AG08396 (cell line): ENCODE measurements at places on chromosomes 2 and 18.

DNA sequence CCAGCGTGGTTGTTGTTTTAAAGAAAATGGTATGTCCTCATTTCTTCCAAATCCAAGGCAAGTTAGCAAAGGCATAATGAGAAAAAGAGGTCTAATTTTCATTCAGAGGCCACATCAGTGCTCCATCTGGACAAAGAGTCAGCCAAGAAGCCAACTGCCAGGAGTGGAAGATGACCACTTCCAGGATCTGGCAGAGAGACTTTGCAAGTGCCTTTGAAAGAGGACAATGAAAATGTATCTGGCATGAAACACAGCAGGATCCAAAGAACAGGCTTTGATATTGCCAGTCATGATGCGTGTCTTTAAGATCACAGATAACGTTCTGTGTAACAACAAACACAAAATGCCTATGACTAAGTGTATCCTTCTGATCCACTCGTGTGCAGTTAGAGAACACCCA is 82.8 kb downstream of the AFF3 start:
- no peak for DNase-seq

GRCh38 chr18:34562252-34562870 is 147.7 kb upstream of the DTNA start:
- no peak for DNase-seq

DNA sequence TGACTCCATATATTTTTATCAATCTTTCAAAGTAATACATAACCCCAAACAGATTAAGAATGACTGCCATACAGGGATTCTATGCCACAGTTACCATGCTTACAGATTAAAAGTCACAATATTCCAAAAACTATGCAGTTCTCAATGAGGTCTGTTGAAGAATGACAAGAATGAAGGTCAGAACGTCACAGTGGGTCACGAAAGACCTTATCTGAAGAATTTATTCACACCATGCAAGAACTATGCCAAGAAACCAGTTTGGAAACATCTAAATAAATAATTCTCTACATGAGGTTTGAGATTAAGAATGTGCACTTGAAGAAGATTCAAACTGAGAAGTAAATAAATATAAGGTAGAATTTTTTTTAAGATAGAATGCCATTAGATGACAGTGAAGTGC is 253.3 kb downstream of the EXOC6B start:
- DNase-seq, result peak; percentile 11

DNA sequence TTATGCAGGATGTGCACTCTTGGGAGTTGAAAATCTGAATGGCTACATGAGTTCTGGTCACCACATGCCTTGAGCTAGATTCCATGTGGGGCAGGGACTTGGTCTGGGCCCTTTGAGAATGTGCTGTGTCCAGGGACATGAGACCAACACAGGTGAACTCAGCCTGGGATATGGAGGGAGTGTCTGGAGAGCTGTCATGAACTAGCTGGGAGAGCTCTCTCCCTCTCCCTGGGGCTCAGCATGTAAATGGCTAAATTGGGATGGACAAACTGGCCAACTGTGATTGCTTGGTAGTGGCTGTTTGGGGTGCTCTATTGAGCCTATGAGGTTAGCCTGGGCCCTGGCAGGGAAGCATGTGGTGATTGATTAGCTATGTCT is 105.1 kb upstream of the HS6ST1 start:
- no peak for DNase-seq

- no peak for DNase-seq
Observed at GRCh38 chr2:11375025-11375688, 30.7 kb upstream of the ROCK2 start.

GRCh38 chr18:41378598-41378997 is 576.4 kb upstream of the PIK3C3 start:
- DNase-seq, result no peak

DNA sequence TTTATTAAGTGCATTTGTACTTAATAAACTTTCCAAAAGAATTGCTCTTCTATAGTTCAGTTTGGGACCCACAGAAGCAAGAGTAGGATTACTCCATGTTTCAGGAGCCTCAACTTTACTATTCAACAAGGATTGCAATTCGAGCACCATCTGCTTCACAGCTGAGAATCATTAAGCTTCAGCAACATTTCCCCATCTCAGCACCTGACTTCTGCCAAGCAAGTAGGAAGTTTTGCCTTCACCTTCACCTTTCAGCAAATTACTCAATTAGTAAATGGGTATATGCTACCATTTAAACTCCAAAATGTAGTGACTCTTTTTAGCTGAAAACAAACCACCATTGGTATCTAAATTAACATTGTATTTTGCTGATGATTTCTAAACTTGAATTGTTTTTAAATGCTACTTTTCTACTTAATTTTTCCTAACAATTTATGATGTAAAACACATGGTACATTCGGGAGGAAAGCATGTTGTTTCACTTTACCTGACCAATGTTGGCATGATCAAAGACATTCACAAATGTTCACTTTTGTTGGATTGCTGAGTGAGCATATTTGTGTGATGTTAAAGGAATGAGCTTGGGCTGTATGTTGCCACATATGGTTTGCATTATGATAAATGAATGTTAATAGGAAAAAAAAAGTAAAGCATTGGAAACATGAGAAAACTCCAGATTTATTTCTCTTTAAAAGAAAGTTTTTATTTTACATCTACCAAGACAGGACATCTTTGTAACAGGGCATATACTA is 159.2 kb downstream of the GULP1 start:
- no peak for DNase-seq

DNA sequence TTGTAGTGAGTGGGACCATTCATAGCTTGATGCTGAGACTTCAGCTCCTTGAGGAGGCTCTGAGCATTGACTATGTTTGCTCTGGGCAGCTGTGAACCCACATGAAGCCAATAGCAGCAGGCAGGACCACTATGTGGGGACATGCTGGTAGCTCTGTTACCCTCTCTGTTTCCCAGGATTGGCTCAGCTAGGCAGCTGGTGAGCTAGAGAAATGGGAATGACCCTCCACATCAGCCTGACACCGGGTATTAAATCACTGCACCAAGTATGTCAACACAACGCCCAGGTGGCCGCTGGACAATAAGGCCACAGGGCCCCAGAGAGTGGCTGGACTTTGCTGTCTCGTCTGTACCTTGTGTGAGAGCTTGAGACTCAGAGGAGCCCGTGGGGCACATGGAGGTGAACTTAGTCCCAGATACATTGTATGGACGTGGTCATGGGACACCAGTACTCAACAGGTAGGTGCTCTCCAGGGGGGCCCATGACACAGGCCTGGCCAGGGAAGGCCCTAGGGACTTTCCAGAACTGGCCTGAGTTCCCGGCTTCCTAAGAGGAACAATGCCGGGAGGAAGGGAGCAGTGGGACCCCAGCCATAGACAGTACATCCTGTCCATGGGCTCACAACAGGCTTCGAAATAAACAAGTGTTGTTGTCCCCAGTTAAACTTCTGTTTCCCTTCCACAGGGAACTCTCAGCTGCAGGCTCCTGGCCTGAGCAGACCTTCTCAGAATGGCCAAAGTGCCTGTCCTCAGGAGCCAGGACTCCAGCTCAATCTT is 35.2 kb downstream of the HS1BP3 start:
- DNase-seq, result no peak

DNA sequence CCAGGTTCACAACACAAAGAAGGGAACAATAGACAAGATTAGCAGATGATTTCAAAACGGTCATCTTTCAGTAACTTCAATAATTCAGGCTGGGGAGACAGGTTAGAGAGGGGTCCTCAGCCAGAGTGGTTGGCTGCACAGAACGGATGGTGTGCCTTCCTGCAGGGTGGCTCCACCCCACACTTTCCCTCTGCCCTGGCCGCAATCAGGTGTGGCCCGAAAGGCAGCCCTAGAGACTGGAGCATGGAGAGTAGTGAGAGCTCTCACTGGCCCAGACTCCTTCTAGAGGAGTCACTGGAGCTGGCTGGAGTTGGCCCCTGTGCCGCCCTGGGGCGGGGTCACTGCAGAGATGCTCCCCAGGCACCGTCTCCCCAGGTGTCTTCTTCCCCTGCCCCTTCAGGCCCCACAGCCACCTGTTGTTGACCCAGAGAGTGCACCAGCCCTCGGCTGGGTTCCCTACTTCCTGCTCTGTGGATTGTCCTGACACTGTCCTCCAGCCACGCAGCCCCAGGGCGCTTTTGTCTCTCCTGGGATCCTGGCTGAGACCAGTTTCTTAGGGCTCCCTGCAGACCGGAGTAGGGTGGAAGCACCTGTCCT is 126.8 kb downstream of the PXDN start:
- DNase-seq, result no peak

DNA sequence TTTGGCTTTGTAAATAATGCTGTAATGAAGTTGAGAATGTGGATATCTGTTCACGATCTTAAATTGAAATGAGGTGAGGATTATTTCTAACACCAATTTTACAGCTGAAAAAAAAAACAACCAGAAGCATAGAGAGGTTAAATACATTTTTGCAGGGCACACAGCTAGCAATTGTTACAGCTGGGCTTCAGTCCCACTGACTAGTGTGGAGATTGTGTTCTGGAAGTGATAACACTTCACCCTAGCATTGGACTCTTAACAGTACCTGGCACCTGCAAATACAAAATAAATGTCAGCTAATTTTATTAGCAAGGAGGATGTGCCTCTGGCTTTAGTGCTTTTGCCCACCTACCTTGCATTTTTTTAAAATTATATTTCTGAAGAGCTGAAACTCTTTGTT is 28.8 kb downstream of the CAVIN2 start:
- DNase-seq, result no peak

- no peak for DNase-seq
Observed at GRCh38 chr18:43648002-43648401, 370.7 kb upstream of the SYT4 start.

GRCh38 chr2:166661824-166662223 is 167.8 kb upstream of the SCN7A start:
- no peak for DNase-seq

DNA sequence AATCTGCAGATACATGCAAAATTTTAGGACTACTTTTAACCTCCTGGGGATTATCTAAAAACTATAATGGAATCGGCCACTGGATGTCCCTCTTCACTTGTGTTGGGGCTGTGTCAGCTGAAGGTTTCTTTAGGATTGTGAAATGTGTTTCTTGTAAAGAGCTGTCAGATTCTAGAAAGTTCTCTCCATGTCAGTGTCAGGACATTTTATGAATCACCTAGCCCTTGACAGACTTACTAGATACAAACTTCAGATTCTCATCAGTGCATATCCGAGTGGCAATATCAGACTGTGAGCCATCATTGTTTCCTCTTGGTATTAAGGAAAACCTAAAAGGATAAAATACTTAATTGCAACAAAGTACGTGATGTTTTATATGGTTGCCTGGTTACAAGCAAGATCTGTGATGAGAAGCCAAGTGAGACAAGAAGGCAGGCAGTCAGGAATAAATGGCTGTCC is 107.3 kb downstream of the CPS1 start:
- DNase-seq, result peak; percentile 11

DNA sequence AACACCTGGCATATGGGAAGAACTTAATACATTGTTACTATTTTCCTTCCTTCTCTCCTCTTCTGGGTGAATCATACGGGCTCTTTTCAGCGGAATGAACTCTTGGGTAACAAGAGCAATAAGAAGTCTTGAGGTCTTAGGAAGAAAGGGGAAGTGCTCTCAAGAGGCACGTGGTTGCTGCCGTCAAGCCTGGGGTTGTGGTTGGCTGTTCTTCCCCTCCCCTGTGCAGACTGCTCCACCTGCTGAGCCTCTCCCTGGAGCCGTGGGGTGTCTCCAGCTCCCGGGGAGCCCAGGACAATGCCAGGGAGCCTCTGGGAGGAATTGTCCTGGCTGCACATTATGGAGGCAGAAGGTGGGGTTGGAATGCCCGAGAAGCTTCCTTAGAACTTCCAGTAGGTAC is 19.4 kb downstream of the TOGARAM2 start:
- no peak for DNase-seq

GRCh38 chr2:133711201-133711600 is 142.9 kb upstream of the NCKAP5 start:
- no peak for DNase-seq

GRCh38 chr2:100862081-100862480 is 42.1 kb downstream of the NPAS2 start:
- DNase-seq, result no peak

DNA sequence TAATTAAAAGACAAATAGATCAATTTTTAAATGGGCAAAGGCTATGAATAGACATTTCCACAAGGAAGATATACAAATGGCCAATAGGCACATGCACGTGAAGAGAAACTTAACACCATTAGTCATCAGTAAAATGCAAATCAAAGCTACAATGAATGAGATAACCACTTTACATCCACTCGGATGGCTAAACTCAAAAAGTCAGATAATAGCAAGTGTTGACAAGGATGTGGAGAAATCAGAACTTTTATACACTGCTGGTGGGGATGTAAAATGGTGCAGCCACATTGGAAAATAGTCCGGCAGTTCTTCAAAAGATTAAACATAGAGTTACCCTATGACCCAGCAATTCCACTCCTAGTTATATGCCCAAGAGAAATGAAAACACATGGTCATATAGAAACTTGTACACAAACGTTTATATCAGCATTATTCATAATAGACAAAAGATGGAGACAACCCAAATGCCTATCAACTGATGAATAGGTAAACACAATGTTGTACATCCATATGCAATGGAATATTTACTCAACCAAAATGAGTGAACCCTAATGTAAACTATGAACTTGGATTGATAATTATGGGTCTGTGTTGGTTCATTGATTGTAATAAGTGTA is 51.1 kb downstream of the SMAD7 start:
- no peak for DNase-seq

GRCh38 chr18:31065036-31065773 is 22.7 kb upstream of the DSC3 start:
- DNase-seq, result no peak

DNA sequence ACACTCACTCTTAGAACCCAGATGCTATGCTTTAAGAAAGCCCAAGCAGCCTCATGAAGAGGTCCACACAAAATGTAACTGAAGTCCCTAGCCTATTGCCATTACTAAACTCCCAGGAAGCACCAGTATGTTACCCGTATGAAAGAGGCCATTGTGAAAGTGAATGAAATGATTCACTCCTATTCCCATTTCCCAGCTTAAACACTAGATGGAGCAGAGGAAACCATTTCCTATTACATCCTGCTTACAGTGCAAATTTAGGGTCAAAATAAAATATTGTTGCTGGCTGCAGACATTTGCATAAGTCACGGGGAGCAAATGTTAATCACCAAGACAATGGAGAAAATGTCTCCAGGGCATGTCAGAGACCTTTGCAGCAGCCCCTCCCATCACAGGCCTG is 989.7 kb upstream of the CRIM1 start:
- no peak for DNase-seq

GRCh38 chr2:234638966-234639365 is 142.1 kb upstream of the ARL4C start:
- DNase-seq, result no peak

DNA sequence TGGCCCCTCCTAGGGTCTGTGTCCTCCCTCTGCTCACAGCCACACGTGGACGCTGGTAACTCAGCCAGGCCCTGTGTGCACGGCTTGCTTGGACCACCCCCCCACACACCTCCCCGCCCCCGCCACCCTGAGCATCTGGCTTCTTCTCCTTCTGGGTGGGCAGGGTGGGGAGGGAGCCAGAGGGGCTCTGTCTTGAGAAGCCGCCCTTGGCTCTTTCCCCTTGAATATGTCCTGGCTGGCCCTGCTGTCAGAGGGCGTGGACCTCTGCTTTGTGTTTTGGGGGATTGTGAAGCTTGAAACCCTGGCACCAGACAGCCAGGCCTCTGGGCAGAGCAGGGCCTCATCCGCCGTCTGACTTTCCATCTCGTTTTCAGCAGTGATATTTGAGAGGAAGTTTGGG is 72.1 kb downstream of the GLI2 start:
- no peak for DNase-seq

GRCh38 chr18:67386032-67386431 is 130.5 kb downstream of the DSEL start:
- no peak for DNase-seq
